ENCODE measurements at places on chromosomes 5 and 9.

DNA sequence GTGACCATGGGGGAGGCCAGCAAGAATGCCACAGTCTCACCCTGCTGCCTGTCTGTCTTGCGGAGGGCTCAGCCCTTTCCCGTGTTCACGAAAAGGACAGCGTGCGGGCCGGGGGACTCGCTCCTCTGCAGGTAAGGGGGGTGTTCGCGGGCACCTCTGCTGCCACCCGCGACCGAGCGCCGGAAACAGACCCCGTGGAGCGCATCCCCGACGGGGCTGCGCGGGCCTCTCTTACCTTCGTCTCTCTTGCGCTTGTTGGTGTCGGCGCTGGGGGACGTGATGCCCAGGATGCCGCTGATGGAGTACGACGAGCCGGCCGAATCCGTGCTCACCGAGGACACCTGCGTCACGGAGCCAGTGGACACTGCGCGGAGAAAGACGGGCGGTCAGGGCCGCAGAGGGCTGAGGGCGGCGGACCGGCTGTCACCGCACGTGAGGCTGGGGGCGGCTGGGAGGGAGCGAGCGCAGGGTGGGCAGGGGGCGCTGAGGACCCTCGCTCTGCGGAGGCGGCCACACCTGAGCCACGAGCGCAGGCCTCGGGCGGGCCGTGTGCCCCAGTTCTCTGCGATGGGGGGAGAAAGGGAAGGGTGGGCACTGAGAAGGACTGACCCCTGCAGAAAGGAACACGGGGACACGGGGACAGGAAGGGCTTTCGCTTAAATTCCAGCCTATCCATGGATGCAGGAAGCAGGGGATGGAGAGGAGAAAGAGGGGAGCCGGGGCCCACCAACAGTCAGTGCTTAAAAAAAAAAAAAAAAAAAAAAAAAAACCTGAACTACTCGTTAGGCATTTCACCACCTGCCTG, 31.5 kb downstream of the PAX5 start:
- no peak for DNase-seq

DNA sequence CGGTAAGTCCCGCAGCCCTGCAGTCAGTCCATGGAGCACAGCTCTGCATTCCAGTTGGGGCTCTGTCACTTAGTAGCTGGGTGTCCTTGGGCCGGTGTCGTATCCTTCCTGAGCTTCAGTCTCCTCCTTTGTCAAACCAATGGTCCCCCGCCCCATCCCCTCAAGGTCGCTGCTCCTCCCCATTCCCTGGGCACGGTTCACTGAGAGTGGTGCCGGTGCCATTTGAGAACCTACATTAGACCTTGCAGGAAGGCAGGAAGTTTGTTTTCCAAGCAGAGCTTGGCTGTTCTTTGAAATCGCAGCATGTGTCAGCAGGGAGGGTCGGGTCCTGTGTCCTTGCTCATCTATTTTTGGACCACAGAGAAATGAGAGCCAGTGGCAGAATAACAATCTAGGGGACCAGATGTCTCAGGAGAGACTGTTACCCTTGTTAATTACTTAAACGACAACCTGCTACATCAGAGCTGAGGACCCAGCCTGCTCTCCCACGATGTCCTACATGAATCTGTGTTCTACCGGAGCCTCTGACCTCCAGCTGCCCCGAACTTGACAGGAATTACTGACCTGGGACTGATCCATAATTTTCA, 21.7 kb upstream of the BARHL1 start:
- no peak for DNase-seq

DNA sequence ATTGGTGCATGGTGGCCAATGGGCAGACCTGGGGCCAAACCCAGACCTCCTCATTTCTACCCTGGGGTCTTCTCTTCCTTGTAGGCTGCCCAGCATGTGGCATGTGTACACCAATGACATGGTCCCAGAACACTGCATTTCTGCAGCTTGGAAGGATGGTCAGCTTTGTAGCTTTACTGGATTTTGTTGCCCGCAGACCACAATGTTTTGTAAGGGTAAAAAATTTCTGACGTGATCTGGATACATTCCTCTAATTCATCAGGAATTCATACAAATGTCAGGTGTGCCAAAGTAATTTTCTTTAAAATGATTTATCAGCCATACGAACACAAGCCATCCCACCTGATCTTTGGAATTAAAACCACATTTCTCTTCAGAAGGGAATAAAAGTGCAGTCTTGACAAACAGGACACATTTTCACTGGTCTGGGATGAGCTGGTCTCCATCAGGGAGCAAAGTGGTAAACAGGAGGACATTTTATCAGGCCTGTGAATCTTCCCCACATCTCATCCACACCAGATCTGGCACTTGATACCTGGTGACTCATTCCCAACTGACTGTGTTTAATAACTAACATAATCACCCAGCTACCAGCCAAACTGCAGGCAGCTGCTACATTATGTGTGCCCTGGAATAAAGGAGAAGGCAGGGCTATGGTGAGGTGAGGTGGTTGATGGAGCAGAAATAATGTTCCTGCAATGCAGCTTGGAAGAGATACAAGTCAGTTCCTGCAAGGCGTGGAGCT, 103.9 kb downstream of the SPOCK1 start:
- no peak for DNase-seq

DNA sequence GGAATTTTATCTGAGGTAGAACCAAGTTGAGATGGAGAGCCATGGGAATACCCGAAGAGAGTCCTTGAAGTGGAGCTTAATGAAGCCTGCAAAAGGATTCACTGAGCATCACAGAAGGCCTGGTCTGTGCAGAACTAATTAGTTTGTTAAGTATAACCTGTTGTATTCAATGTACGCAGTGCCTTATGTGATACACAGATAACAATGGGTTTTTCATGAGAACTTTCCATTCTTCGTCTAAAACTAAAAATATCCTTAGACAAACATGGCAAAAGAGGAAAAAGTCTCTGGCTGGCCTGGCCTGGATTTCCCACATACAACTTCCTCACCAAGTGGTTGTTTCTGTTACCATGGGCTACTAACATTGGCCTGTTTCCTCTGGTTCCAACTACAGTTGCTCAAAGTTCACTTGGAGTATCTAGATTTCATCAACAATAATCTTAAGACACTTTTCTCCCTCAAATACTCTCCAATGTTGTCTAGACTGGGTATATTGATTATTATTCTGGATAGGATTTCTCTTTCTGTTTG, 237.6 kb upstream of the ZNF462 start:
- DNase-seq: no peak

DNA sequence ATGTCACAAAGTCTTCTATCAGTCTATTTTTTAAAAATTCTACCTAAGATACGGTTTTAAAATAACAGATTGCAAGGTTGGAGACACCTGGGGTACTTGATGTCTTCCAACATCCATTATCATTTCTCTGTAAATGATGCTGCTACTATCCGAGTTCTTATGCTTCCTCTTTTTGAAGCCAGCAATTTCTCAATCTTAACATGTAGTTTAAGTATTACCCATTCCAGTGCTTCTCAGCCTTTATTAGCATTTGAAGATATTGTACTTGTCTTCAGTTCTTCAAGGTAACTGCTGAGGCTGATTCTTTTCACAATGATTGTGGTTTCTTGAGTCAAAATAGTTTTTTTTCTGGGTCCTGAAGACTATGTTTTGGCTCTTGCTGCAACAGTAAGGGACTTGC, 96.4 kb upstream of the SELENOP start:
- DNase-seq: no peak

DNA sequence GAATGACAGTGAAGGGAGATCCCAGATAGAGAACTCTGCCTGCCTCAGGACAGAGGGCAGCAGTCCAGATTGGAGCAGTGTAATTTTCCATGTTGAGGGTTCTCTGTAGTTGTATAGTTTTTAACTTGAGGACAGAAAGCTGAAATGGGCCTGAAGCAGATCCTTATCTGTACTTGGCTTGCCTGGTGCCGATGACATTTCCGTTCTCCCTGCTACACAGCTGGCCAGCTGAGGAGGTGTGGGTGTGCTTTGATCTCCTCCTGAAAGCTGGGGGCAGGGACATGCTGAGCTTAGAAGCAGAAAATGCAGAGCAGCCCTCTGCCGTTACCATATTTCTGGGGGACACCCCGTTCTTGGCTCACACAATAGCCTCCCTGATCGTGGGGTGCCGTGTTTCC, 10.5 kb downstream of the GLRX start:
- no peak for DNase-seq

- no peak for DNase-seq
These were observed 10.5 kb upstream of the NDST1 start for GRCh38 chr5:150497274-150497988.

DNA sequence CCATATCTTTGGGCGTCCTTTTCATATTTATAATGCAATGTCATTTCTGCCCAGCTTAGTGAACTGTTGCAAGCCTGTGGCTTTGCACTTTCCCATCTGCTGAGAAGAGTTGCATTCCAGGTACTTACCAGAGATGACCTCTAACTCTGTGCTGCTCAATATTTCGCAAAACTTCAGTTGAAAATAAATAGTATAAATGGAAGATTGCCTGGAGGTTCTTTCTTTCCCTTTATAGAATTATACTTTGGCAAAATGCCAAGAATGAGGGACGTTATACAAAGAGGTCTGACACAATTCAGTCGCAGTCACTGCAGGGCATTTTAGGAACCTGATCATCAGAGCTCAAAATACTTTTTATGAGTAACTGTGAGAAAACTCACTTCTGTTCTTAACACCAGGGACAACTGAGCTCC, 18.9 kb upstream of the VLDLR start:
- DNase-seq: no peak

DNA sequence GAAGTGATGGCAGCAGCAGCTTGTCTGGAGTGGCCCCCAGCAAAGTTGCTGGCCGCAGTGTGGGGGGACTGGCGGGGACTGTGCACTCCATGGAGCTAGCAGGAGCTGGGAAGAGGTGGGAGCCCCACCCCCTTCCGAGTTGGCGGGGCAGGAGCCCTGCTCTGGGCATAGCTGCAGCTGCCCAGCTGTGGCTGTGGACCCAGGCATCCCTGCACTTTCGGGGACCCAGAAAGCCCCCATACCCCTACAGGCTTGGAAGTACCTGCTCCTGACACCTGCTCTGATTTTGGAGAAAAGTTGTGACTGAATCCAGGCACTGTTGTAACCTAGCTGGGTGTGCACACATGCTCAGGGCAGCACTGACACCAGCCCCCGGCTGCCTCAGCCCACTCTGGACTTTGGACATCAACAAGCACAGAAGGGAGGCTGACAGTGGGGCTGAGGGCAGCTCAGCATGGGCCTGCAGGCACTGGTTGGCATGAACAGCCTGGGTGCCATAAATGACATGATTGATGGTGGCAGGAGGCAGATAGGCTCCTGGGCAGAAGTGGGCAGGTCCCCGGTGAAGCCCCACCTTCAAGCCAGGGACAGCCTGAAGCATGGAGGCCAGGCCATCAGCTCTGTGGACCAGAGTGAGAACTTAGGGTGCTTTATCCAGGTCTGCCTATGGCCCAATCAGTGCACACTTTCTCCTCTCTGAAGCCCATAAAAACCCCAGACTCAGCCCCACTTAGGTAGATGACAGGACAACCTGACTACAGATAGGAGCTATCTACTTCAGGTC, 12.6 kb downstream of the LMBRD2 start:
- no peak for DNase-seq

GRCh38 chr9:88828018-88828417, 163.2 kb upstream of the S1PR3 start:
- no peak for DNase-seq

- no peak for DNase-seq
These were observed 301.3 kb downstream of the PARP8 start for GRCh38 chr5:50967563-50968355.

DNA sequence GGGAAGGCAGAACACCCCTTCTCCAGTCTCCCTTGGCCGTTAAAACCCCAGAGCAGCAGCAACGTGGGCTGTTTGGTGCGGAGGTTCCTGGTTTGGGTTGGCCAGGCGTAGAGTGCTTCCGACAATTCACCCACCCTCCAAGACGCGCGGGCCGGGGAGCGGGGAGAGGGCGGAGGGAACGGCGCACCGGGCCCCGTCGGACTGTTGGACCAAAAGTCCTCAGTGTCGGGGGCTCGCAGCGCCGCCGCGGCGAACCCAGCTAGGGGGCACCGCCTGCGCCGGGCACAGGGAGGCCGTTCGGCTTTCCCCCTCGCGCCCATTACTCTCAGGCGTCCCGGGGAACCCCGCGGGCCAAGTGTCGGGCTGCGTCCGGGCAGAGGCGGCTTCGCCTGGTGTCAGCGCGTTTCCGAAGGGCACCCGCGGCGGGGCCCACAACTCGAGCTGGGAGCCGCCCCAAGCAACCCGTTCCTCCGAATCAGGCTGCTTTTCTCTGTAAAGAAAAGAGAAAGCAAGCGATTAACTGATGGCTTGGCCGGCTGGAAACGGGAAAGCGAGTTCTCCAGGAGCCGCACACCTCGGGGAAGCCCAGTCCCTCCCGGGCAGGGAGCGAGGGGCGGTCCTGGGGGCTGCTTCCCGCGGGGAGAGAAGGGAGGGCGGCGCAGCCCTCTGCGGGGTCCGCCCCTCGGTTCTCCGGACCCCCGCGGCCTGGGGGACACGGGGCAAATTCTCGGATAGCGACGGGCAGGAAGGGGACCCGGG, 145.5 kb downstream of the ERCC6L2 start:
- DNase-seq: no peak

DNA sequence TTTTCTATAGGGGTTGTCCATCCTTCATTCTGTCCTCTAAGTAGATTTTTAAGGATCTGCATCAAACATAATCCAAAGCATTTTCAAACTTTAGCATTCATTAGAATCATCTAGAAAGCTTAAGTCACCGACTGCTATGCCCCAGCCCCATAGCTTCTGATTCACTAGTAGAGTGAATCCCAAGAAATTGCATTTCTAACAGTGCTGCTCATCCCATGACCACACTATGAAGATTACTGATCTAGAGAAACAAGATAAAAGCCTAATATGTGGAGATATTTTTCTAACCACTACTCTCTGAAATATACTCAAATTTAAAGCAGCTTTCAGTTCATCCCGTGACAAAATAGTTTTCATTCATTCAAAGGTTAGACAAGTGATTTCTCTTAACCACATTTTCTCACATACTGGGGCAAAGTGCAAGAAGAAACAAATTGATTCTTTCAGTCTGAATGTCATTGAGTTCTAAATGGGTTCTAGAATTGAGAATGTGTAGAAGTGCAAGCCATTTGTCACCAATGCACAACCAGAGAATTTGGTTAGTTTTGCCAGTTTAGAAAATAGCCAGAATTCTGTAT, 286.9 kb upstream of the CD180 start:
- DNase-seq: no peak

- no peak for DNase-seq
These were observed 128.7 kb upstream of the BOD1 start for GRCh38 chr5:173745123-173745522.

DNA sequence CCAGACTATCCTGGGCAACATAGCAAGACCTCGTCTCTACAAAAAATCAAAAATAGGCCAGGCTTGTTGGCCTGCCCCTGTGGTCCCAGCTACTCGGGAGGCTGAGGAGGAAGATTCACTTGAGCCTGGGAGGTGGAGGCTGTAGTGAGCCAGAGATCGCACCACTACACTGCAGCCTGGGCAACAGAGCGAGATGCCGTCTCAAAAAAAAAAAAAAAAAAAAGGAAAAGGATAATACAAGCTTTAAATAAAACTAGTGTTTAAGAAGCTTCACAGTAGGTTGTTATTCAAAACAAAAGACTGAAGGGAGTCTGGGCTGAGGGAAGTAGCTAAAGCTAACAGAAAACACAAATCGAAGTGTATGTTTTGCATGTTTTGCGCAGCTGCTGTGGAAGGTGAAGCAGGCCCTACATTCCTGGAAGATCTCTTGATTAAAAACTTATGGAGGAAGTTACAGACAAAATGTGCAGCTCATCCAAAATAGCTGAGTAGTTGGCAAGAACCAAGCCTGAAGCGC, 581 bp upstream of the C9orf40 start:
- DNase-seq: no peak

Measured in activated T-helper 9 cell treated with anti-CD3 and anti-CD28 coated beads, Interleukin-2, amount 50 U/mL, for 16 hours (primary cell).